Stimulated activated CD4-positive, alpha-beta T cell treated with anti-CD3 and anti-CD28 coated beads, Interleukin-12 subunit alpha, Interleukin-12 subunit beta, amount 100 ng/mL, for 24 hours (primary cell): ENCODE measurements at places on chromosomes 3 and 15.

DNA sequence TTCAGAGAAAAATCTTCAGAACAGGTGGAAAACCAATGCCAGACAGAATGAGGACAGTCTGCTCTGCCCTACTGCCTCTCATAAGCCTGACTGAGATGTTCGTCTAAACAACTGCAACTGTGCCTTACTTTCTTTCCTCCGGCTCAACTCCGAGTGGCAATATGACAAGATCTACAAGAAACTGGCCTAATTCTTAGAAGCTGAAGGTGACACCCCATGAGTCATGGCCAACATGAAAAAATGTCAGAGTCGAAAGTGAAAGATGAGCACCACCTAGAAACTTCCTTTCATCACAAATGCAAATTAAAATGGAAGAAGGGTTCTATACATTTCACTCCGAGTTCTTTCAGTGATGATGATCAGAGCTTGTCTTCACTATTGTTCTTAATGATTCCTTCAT, 12.9 kb downstream of the PCYT1A start:
- peak; percentile 34 for DNase-seq

DNA sequence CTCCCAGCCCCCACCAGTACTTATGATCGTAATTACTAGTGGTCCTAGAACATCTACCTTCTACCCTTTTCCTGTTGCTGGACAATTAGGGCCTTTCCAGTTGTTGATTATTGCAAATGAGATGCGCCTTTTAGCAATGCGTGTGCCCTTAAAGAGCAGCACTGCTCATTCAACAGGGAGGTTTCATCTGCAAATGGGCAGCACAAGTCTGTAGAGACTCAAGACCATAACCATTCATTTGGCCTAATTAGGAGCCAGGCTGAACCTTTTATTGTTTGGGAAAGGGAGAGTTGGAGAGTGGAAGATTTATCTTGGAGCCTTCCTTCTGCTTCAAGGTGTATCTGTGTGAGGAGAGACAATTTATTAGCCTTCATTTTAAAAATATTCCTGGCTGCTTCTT, 42.3 kb downstream of the BOC start:
- no peak for DNase-seq

- no peak for DNase-seq
These were observed 34.5 kb downstream of the PSTPIP1 start for GRCh38 chr15:77029166-77030047.

DNA sequence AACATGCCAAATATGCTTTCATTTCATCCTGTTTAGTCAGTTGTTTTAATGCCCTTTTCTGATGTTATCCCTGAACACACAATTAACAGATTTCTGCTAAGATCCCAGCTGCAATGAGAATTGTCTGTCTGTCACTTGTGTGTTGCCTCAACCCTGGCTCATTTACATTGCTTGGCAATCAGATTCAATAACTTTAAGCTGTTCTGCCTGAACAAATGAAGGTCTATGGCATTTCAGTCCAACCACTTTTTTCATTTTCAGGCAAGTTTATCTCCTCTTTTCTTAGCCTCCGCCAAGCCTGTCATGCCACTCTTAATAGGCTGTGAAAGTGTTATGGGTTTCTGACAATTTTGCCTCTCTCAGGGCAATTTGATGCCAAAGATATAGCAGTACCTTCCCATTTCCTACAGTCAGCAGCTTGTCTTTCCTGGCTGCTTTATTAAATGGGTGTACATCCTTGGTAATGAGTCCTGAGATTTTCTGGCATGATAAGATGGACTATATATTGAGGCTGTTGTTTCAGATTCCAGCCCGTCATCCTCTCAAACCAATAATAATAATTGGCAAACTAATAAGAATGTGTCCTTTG, 68.7 kb upstream of the ADAMTS9 start:
- no peak for DNase-seq

DNA sequence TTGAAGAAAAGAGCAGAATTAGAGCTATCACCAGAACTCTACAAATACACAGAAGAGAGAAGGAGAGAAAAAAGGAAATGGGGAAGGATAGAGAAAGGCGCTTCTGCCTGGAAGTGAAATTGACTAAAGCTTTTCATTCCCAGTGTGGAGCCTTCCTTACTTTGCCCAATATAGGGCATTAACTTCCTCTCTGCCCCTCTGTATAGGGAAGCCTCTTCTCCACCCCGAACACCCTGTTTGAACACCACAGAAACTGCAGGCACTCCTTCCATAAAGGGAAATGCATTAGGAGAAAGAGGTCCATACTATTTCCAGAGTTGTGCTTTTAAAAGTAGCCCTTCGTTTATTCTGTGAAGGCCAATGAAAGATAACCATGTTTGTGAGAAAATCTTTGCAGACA, 248.5 kb downstream of the RAP2B start:
- DNase-seq, result no peak

- DNase-seq, result no peak
These were observed 305.2 kb upstream of the SEMA6D start for GRCh38 chr15:47412136-47412535.

GRCh38 chr3:32592696-32593353, 22.2 kb upstream of the DYNC1LI1 start:
- no peak for DNase-seq
